ENCODE measurements at places on chromosomes 2 and 18.

- no peak for DNase-seq
Observed at GRCh38 chr2:172415865-172416183, 11.6 kb upstream of the ITGA6 start.

DNA sequence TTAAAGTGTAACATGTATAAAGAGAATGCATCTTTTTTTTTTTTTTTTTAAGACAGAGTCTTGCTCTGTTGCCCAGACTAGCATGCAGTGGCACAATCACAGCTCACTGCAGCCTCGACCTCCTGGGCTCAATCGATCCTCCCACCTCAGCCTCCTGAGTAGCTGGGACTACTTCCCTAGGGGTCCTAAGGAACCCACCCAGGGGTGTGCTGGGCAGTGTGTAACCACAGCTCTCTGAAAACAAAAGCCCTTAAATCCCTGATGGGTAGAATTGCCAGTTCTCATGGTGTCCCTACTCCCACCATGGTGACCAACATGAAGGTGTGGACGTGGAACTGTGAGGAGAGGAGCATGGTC is 105.6 kb upstream of the ST3GAL5 start:
- no peak for DNase-seq

GRCh38 chr2:238169708-238170251 is 11.0 kb downstream of the ERFE start:
- DNase-seq = peak; percentile 14

DNA sequence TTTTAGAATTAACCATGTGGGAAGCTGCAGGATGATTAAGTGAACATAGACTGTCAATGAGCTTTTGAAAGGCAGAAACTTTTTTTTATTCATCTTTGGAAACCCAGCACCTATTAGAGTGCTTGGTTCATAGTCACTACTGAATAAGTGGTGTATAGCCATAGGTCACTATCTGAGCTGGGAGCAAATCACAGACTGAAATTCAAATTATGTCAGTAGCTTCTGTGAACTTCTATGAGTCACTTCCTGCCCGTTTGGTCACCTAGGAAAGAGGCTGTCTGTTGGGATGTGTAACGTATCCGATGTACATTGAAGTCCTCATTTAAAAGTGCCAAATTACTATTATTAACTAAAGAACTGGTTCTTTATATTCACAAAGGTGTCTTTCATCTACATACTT is 20.5 kb upstream of the SLC40A1 start:
- no peak for DNase-seq

DNA sequence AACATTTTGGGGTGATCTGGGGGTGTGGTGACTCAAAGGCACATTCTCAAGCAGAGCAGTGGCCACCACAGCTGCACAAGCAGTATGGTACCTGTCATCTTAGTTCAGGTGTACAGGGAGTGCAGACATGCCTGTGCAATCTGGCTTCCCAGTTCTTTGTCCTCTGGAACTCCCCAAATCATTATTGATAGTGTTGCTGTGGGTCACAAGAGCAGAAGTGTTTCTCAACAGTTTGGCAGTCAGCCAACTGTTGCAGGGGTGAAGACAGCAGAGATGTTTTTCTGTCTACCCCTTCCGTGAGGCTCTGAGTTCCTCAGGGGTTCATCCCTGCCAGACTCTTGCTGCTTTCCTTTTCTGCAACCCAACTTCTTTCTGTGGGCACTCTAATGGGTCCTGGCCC is 206.5 kb upstream of the ZSWIM2 start:
- no peak for DNase-seq

GRCh38 chr18:45103319-45104048 is 422.8 kb downstream of the SETBP1 start:
- peak; percentile 71 for DNase-seq

- no peak for DNase-seq
Observed at GRCh38 chr2:79994965-79995364, 309.6 kb downstream of the LRRTM1 start.

DNA sequence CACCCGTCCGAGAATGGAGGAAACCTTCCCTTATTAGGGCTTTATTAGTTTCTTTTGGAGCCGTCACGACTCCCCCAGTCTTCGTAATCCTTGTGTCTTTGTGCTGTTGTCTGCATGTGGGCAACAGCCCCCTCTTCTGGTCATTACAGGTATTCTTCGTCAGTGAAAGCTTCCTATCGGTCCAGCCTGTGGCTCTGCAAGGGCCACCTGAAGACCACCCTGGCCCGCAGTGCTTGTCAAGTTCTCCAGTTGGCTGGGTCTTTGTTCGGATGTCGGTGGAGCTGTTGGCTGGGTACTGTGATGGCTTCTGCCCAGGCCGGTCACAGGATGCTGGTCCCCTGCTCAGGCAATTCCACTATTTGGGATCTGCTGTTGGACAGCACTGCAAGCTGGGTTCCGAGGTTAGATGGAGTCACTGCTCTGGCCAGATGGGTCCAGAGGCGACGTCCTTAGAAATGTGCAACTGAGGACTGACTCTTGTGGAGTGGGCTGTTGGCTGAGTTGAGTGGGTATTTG is 19.2 kb downstream of the E2F6 start:
- DNase-seq = peak; percentile 57

- DNase-seq = no peak
Observed at GRCh38 chr2:24981411-24982136, 9.8 kb upstream of the DNAJC27 start.

- no peak for DNase-seq
Observed at GRCh38 chr2:233241803-233242202, 9.7 kb upstream of the ATG16L1 start.

- peak; percentile 41 for DNase-seq
Observed at GRCh38 chr2:127416506-127417001, 1.7 kb upstream of the PROC start.

- no peak for DNase-seq
Observed at GRCh38 chr2:175027755-175028154, 22.6 kb upstream of the CHN1 start.

GRCh38 chr18:66778048-66778447 is 174.2 kb upstream of the CDH19 start:
- DNase-seq = no peak

GRCh38 chr2:120936476-120937334 is 201.0 kb downstream of the GLI2 start:
- DNase-seq = no peak

- DNase-seq = no peak
Observed at GRCh38 chr2:142175813-142176338, 45.1 kb upstream of the LRP1B start.

DNA sequence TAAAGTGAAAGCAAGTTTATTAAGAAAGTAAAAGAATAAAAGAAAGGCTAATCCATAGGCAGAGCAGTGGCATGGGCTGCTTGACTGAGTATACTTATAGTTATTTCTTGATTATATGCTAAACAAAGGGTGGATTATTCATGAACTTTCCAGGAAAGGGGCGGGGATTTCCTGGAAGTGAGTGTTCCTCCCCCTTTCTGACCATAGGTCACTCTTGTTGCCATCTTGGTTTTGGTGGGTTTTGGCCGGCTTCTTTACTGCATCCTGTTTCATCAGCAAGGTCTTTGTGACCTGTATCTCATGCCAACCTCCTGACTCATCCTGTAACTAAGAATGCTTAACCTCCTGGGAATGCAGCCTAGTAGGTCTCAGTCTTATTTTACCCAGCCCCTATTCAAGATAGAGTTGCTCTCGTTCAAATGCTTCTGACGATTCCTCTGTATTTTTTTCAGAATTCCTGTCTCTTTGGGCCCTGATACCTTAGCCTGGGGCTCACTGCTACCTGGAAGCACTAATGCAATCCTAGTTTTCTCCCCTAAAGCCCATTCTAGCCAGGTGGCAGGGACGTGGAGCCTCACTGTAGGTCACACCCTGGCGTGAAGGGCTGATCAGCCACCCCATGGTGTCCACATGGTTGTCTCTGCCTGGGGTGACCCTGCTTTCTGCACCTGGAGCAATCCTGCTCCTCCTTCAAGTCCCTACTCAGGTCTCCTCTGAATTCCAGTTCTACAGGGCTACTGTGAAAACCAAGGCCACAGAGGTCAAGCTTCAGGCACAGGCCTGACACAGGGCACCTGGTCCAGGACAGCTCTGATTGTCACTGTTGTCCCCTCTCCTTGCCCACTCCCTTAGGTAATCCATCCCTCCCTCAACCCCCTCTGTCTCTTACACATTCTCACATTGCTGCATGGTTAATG is 6.0 kb upstream of the SLC35F6 start:
- no peak for DNase-seq

GRCh38 chr2:51990684-51991083 is 958.8 kb upstream of the NRXN1 start:
- DNase-seq = no peak

DNA sequence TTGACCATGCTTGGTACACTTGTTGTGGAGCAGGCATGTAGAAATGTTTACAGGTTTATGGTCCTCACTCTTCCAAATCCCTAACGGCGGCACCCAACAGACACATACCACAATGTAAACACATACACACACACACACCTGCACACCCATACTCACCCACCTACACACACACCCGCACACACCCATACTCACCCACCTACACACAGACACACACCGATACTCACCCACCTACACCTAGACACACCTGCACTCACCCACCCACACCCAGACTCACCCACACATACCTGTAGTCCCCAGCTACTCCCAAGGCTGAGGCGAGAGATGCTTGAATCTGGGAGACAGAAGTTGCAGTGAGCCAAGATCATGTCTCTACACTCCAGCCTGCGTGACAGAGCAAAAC is 1.5 kb upstream of the RAB6D start:
- no peak for DNase-seq

DNA sequence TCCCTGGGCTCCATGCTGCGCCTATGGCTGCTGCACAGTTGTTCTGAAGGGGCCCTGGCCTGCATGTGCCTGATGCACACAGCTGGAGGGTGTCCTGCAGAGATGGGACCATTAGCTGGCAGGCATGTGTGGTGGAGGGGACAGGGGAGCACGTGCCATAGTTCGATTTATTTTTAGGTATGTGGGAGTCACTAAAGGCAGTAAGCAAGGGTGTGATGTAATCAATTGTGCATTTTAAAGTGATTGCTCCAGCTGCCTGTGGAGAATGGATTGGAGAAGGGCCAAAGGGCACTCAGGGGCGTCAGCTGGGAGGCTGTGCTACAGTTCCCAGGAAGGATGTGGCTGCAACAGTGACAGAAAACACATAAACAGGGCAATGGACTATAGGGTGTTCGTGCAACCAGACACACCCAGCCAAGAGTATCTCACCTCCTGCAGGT is 205.1 kb downstream of the ARL4C start:
- no peak for DNase-seq

DNA sequence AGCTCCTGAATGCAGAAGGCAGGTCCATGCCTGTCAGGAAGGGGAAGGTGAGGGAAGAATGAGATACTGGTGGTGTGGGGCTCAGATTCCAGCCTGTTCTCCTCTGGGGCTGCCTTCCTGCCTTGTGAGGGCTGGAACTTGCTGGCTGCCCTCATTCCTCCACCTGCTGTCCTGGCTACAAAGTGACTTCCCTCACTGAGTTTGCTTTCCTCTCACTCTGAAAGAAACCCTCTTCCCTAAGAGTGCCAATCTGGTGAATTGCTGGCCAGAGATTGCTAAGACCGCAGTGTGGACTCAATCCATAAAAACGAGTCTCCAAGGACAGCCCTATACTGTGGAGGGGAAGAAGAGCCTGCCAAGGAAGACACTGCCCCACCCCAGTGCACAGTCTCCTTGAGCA is 664.4 kb upstream of the HS6ST1 start:
- no peak for DNase-seq

DNA sequence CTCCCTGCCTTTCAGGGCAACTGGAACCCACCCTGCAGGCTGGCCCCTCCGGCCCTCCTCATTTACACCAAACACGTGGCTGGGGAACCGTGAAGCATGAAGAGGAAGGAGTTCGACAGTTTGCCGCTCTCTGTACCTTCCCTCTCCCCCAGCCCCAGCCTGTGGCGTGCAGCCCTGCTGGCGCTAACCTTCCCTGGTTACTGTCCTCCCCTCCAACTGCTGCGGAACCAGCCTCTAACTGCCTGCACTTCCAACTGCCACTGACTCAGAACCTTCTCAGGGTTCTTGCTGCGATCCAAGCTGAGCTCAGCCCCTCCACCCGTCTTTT is 19.2 kb upstream of the GNAL start:
- DNase-seq = no peak

- DNase-seq = no peak
Observed at GRCh38 chr2:62589691-62590356, 83.8 kb upstream of the TMEM17 start.

DNA sequence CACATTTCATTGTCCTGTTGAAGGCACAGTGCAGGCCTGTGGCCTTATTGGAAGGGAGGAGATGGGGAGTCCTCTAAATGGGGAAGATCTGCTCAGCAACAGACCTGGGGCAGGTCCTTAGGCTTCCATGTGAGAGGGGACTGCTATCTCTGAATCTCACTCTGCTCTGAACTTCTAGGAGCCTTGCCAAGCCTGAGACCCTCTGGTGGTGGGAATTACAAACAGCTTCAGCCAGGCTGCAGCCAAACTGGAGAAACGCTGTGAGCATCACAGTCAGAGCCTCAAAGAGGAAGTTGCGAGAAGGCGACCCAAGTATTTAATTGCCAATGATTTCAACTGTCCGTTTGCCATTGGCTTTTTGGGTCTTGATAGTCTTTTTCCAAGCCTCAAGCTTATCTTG is 66.8 kb upstream of the MC2R start:
- no peak for DNase-seq

DNA sequence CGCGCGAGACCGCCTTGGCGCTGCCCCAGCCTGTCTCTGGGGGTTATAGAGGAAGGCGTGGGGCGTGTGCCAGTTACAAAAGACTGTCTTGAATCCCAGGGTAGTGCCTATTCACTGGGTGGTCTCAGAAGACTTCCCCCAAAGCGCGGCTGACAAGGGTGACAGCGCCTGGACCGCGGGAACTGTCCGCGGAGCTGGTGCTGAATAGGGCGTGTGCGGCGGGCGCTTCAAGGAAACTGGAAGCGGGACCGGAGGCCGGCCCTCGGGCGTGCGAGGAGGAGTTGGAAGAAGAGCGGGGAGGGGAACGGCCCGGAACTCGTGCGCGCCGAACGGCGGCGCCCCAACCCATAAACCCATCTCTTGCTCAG is 2.3 kb downstream of the EGR4 start:
- no peak for DNase-seq

- DNase-seq = no peak
Observed at GRCh38 chr2:3523551-3524041, 4.3 kb upstream of the ADI1 start.

DNA sequence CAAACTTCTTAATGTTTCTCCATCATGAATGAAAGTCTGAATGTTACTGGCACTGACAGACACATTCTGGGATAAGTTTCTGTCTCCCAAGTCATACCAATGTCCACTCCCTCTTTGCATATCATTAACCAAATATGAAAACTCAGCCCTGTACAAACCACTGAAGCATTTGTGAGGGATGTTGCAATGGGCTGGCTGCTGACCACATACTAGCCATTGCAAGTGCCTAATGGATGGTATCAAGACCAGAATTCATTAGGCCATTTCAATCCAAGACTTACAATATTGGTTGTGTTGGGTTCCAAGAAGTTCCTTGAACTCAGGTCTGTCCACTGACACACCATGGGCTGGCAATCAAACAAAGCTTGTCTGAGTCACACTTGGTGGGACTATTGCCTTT is 73.8 kb downstream of the CBLN2 start:
- no peak for DNase-seq

GRCh38 chr18:27861539-27861938 is 315.4 kb downstream of the CDH2 start:
- DNase-seq = no peak

- DNase-seq = no peak
Observed at GRCh38 chr2:120985174-120985996, 249.7 kb downstream of the GLI2 start.

- no peak for DNase-seq
Observed at GRCh38 chr2:173978447-173978846, 13.3 kb upstream of the SP3 start.

GRCh38 chr2:223995569-223995968 is 38.3 kb downstream of the MRPL44 start:
- no peak for DNase-seq

- no peak for DNase-seq
Observed at GRCh38 chr18:59202258-59202820, 17.6 kb upstream of the GRP start.

Data from OCI-LY7 (cell line).